Muscle of leg (tissue), 16 donors: ENCODE measurements at places on chromosomes 16 and 17.
A peak's percentile ranks its signal among the peaks of the same experiment; 100 is the strongest.

DNA sequence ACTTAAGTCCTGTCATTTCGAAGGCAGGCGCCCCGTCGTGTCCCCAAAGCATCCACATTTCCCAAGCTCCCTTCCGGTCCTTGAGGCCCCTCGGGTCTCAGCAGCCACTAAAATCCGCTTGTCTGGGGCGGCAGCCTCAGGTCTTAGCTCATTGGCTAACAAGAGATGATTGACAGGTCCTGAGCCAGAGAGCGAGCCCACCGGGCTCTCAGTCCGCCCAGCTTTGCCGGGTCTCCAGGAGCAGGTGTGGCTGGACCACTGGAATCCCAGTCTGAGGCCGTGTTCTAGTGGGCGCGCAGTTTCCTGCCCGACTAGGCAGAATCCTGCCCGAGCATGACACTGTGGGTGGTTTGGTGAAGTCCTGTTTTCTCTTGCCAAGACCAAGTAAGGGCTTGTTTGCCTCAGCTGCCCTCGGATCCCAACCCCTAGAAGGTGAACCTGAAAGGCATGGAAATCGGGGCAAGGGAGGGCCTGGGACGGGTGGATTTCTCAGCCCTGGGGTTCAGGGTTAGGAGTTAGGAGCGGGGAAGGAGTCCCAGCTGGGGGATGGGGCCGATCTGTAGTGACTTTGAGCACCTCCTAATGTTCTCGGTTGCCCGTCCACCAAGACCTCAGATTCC, 42.8 kb downstream of the MRC2 start:
- H3K4me3 ChIP-seq: no peak overlapping the region
- H3K36me3 ChIP-seq: peaks cover 40% of the 10 kb centered on the region
- H3K4me1 ChIP-seq: peaks cover 16% of the 10 kb centered on the region
- no peaks in the 10 kb centered on the region for H3K27me3 ChIP-seq

DNA sequence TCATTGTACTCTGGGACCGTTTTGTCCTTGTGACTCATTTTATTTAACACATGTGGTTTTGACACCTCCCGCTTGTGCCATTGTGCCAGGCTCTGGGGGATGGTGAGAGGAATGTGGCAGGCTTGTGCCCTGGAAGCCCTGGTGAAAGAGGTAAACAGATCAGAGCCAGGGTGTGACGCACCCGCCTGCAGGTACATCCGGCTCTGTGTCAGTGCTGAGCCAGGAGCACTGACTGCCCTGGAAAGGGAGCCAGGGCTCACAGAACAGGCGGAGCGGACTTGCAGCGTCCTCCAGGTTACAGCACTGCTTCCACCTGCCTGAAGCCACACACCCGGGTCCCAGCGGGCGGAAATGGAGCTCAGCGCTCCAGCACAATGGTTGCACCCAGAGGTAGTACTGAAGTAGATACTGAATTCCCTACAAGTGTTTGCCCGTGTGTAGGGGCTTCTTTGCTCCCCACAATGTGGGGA, 30.6 kb downstream of the CDRT15 start:
- no peaks in the 10 kb centered on the region for H3K4me1 ChIP-seq
- H3K27ac ChIP-seq: no peak overlapping the region
- peaks cover 12% of the 10 kb centered on the region for H3K36me3 ChIP-seq
- DNase-seq: no peak

- no peak for DNase-seq
- no peaks in the 10 kb centered on the region for H3K36me3 ChIP-seq
- H3K27ac ChIP-seq: no peak overlapping the region
- H3K27me3 ChIP-seq: peaks cover 26% of the 10 kb centered on the region
- H3K4me3 ChIP-seq: no peak overlapping the region
These were observed 68.6 kb upstream of the KIFC3 start for GRCh38 chr16:57870753-57871454.

DNA sequence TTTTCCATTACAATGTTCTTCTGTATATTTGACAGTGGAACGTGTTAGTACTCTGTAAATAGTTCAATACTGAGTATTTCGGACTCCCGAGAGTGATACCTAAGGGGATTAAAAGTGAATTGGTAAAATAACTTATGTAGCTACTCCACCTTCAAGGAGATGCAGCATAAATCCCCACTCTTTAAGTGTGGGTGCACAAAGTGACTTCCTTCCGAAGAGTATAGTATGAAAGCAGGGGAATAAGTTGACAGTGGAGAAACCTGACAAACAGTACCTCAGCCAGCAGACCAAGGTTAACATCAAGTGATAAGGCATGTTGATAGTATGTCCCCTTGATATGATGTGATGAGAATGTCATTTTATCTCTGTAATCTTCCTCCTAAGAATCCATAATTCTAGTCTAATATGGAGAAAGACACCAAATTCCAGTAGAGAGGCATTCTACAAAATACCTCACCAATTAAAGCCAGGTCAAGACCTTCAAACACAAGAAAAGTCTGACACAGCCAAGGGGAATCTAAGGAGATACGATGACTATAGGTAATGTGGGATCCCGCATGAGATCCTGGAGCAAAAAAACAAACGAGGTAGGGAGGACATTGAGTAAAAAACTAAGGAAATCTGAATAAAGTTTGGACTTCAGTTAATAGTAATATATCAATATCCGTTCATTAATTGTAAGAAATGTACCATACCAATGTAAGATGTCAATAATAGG, 1.8 kb upstream of the ZPBP2 start:
- H3K4me3 ChIP-seq: no peak overlapping the region
- H3K4me1 ChIP-seq: peaks cover 2% of the 10 kb centered on the region
- DNase-seq: no peak
- H3K36me3 ChIP-seq: no peaks in the 10 kb centered on the region
- no peak overlapping the region for H3K27ac ChIP-seq

DNA sequence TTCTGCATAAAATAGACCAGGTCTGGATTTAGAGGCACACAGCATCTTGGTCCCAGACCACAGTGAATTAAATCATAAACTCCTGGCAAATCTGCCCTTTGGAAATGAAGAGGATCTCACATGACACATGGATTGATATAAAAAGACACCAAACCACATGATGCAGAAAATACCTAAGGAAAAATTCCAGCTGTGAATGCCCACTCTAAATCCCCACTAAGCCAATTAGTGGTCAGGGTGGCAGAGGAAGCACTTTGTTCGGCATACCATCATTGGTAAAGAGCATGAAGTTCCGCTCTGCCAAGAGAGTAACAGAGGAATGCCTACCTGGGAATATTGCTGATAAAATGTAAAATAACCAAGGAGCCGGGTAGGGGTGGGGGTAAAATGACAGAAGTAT, 32.4 kb upstream of the NOL11 start:
- H3K4me3 ChIP-seq: no peak overlapping the region
- H3K27me3 ChIP-seq: no peaks in the 10 kb centered on the region
- H3K27ac ChIP-seq: no peak overlapping the region
- H3K4me1 ChIP-seq: no peaks in the 10 kb centered on the region
- no peaks in the 10 kb centered on the region for H3K36me3 ChIP-seq

- peaks cover 75% of the 10 kb centered on the region for H3K27me3 ChIP-seq
- H3K36me3 ChIP-seq: no peaks in the 10 kb centered on the region
- H3K4me1 ChIP-seq: peaks cover 60% of the 10 kb centered on the region
- H3K27ac ChIP-seq: no peak overlapping the region
- DNase-seq: peak; percentile 43
- no peak overlapping the region for H3K4me3 ChIP-seq
These were observed 2.0 kb upstream of the ZACN start for GRCh38 chr17:76076765-76077583.

DNA sequence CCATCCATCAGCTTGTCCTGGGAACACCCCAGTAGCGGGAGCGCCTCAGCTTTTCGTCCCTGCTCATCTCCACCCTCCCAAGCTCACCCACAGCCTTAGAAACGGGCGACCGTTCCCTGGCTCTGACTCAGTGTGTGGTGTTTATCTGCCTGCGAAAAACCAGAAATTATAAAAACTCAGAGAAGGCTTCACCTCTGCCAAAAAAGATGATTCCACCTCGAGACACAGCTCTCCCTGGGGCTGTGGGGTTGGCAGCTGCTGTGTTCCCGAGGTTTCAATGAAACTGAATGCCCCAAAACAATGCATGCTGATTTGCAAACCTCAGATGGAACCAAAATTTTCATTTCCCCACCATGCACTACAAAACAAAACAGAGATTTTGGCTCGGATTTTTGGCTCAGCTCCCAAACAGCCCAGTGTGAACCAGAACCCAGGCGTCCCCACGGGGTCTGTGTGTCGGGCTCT, 62.4 kb upstream of the MED9 start:
- no peaks in the 10 kb centered on the region for H3K36me3 ChIP-seq
- H3K27ac ChIP-seq: no peak overlapping the region
- H3K4me1 ChIP-seq: peaks cover 40% of the 10 kb centered on the region
- H3K4me3 ChIP-seq: no peak overlapping the region
- H3K27me3 ChIP-seq: peaks cover 3% of the 10 kb centered on the region
- peak; percentile 45 for DNase-seq

DNA sequence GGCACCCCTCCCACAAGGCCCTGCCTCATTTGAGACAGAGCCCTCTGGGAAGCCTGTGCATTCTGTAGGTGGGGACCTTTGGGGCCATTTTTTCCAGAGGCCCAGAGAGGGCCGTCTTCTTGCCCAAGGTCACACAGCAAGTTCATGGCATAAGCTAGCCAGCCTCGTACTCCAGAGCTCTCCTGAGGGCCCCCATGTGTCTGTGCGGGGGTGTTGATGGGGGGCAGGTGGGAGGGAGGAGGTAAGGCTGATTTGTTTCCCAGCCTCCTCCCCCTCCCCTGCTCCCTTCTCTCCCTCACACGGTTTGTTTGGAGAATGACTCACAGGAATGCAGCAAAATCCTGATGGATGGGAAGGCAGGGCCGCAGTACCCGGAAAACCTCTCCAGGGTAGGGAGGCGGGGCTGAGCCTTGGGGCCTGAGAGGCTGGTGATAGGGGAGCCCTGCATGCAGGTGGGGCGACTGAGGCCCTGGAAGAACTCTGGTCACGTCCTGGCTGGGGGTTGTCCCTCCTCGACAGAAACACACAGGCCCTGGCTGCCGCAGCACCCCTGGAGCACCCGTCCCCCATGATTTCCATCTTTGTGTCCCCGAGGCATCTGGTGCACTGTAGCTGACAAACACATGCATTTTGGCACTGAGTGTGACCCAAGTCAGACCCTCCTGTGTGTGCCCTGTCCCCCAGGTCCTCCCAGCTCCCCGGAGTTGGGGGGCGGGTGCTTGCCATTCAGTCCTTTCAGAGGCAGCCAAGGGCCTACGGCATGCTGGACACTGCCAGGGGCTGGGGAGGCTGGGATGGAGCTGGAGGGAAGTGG, 29.7 kb downstream of the RAI1 start:
- no peak overlapping the region for H3K27ac ChIP-seq
- no peak for DNase-seq
- H3K36me3 ChIP-seq: peaks cover 12% of the 10 kb centered on the region
- H3K4me1 ChIP-seq: peaks cover 36% of the 10 kb centered on the region
- no peak overlapping the region for H3K4me3 ChIP-seq

DNA sequence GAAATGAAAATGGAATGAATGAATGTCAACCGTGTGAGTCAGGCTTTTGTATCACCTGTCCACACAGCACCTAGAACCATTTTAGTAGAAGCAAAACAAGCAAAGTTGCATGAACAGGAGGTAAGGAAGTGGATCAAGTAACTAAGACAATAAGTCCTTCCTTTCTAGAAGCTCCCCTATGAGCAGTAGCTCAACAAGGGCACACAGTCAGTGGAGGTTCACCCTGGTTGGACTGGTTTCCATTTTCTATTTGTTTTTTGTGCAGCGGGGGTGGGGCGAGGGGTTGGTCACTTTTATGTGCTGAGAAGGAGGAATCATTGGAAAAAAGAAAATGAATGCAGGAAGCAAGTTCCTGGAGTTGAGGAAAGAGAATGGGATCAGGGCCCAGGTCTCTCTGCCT, 4.0 kb upstream of the HSBP1 start:
- no peaks in the 10 kb centered on the region for H3K36me3 ChIP-seq
- H3K4me3 ChIP-seq: no peak overlapping the region
- peaks cover 12% of the 10 kb centered on the region for H3K4me1 ChIP-seq
- no peaks in the 10 kb centered on the region for H3K27me3 ChIP-seq

- no peak overlapping the region for H3K27ac ChIP-seq
- no peaks in the 10 kb centered on the region for H3K36me3 ChIP-seq
- no peaks in the 10 kb centered on the region for H3K4me1 ChIP-seq
These were observed 21.1 kb downstream of the FOXN1 start for GRCh38 chr17:28527181-28527681.

DNA sequence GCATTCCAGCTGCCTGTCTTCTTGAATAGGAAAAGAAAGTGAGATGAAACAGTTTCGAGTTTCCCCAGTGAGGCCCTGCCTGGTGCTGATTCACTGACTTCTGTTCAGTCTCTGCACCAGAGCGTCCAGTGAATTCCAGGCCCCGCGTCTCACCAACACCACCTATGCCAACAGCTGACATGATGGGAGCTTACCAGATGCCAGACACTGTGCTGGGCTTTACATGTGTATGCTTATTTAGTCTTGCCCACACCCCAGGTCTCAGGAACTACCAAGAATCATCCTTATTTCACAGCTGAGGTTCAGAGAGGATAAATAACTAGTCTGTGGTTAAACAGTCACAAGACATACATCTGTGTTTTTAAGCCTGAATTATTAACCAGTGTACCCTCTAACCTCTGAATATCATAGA, 29.1 kb upstream of the IRX6 start:
- H3K36me3 ChIP-seq: no peaks in the 10 kb centered on the region
- DNase-seq: peak; percentile 21
- H3K4me1 ChIP-seq: peaks cover 2% of the 10 kb centered on the region
- peaks cover 2% of the 10 kb centered on the region for H3K27me3 ChIP-seq
